ENCODE measurements at places on chromosomes 2 and 18. TPM values are rescaled to one million over a fixed set of nuclear protein-coding genes. Genes with fewer than 3 reads are reported as not detected.

DNA sequence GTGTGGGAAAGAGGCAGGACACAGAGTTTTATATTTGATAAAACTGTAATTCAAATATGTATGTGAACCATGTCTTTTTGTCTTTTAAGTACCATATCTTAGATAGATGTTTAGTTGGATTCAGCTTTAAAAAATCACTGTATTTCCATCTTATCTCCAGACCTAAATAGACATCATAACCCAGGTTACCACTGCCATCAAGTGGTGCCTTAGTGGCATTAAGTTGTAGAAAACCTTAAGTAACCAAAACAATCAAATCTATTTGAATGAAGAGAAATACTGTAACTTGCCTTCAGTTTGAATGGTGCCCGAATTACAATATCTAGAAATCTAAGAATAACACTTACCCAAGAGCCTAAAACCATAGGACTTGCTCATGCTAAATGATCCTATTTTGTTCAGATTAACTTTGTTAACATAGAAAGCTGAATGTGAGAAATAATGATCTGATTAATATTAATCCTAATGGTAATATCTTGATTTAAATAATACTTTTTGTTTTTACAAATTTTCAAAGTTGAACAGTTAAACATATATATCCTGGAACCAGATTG lies 92.5 kb upstream of the MAP2 start:
- DNase-seq, result peak; percentile 62

- no peak for DNase-seq
Observed at GRCh38 chr18:36623091-36623490, 205.7 kb downstream of the TPGS2 start.

The SPHKAP gene
- total RNA-seq, result not detected

GRCh38 chr18:59767732-59768131 lies 70.5 kb upstream of the CCBE1 start:
- DNase-seq, result no peak

DNA sequence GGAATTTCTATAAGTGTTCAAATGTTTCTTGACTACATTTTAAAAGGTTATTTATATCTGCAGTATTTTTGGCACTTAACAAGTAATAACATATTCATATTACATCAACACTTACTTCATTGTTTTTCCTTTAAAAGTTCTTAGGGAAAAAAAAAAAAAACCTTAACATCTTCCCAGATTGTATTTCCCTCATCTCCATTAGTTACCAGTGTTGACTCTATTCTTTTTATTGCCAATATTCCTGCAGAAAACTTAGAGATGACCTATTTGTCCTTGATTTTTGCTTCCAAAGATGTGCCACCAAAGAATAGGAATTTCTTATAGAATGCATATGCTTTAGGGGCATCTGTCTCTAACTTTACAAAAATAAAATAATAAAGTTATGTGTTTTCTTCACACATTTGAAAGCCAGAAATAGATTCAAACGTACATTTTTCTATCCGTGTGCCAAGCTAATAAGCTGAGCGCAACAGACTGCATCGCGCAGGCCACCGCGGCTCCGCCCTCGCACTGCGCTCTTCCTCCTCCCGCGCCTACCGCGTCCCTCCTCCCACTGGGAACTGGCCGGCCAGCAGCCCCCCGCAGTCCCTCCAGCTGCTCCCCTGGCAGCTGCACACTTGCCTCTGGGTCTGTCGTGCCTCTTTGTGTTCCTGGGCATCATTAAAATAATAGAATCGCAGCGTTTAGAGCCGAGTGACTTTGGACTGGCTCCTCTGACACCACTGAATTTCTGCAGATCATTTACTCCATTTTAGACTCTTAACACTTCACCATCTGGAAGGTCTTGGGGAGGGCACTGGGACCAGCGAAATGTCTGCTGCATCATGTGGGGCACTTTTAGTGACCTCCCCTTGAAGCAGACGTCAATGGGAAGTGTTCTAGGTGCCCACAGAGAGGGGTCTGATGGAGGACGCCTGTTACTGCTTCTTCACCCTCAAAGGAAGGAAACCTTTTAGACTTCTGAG lies 21.2 kb upstream of the NAB1 start:
- peak; percentile 46 for DNase-seq

DNA sequence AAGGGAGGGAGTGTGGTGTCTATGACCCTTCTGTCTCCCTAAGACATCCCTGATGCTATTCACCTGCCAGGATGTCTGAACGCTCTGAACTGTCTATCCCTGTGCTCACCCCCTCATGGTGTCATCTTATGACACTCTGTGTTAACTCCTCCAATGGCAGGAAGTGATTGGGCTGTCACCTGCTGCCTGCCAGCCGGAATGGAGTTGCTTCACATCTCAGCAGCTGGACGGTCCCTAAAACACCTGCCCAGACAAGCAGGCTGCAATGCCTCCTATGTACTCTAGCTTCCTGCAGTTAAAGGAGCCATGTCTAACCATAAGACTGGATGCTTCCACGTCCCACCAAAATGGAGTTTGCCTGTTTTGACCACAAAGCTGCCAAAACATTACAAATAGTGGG lies 99.9 kb downstream of the CPO start:
- no peak for DNase-seq

The VSNL1 gene
- total RNA-seq, result 54.5 TPM

The ELAC1 gene
- 8.1 TPM for total RNA-seq

DNA sequence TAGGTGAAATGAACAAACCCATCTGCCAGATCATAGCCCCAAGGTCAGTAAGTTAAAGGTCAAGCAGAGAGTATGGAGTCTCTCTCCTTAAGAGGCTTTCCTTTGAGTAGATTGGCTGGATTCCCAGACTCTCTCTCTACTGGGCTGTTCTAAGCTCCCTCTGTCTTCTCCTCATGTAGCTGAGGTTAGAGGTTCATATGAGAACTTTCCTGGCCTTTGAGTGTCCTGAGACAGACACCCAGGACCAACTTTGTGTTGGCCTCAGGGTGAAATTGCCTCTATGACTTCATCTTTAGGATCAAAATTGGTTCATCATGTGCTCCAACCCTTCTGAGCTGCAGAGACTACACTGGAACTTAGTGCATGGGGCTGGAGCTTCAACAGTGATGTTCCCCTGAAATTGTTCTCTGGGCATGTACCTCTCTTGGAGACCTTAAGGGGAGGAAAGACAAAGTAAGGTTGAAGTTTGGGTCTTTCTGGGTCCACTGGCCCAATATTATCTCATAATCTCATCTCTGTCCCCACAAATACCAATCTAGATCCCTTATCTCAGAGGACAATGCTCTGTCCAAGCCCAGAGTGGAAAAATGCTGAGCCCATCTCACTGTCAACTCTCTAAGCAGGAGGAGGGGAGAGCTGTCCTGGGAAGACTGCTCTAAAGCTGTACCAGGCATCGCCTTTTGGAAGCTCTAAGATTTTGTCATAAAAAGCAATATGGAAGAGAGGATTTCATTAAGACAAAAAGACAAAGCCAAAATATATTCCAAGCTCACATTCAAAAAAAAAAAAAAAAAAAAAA lies 177.3 kb upstream of the ARL4C start:
- DNase-seq, result no peak

DNA sequence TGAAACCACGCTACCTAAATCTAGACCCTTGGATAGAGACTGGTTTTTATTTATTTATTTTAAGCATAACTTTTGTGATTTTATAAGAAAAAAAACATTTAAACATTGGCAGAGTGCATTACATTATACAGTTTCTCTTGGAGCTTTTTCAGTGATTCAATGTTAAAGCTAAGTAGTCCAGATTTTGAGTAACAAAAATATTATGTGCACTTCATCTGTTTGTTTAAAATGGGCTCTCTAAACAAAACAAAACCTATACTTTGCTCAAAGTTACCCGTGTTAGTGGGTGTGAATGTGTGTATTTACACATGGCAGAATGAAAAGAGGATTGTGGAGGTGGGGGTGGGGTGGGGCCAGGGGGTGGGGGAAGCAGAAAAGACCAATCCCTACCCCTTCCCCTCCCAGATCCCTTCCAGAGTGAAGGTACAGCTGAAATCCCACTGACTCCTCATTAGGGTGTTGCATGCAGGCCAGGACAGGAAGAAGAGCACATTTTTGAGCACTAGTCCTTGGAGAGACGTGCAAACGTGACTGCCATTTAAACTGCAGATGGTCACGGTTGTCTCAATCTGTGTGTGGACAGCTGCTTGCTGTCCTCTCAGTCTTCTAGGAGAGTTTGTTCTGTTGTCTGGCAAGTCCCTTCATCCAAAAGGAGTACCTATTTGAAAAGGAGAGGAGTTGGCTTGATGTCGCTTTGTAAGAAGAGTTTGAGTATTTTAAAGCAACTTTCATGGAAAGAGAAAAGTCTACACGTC lies 303.0 kb downstream of the ICOS start:
- no peak for DNase-seq

GRCh38 chr2:202037086-202037485 lies 3.4 kb downstream of the FZD7 start:
- peak; percentile 60 for DNase-seq

GRCh38 chr18:80253871-80254492 lies 6.7 kb upstream of the PARD6G start:
- DNase-seq, result no peak

GRCh38 chr2:98175811-98176210 lies 88.8 kb downstream of the VWA3B start:
- peak; percentile 16 for DNase-seq

The CD207 gene
- total RNA-seq, result not detected

The MAT2A gene
- 180 TPM for total RNA-seq

DNA sequence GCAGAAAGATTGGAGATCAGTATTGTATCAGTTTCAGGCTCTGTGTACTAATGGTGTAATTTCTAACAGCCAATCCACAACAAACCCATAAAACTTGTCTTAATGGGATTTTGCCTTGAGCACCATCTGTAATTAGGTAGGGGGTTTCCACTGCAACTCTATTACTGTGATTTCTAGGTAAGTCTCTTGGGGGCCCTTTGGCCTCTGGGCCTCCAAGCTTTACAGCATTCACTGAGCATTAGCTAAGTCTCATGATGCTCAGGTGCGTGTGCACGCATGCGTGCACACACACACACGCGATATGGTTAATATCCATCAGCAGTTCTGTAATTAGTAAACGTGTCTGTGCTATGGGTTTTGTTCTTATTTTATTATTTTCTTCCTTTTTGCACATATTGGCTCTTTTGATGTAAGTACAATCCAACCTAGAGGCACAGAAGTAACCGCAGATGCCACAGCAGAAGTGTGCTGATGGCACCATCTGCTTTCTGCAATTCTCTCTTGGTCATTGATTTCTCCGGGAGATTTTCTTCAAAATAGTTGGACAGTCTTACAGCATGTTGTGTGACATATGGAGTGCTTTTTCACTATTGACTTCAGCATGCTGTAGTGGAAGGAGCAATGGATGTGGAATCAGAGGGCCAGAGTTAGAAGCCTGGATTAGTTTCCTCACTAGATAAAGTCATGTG lies 592.0 kb downstream of the LRRTM4 start:
- DNase-seq, result no peak

DNA sequence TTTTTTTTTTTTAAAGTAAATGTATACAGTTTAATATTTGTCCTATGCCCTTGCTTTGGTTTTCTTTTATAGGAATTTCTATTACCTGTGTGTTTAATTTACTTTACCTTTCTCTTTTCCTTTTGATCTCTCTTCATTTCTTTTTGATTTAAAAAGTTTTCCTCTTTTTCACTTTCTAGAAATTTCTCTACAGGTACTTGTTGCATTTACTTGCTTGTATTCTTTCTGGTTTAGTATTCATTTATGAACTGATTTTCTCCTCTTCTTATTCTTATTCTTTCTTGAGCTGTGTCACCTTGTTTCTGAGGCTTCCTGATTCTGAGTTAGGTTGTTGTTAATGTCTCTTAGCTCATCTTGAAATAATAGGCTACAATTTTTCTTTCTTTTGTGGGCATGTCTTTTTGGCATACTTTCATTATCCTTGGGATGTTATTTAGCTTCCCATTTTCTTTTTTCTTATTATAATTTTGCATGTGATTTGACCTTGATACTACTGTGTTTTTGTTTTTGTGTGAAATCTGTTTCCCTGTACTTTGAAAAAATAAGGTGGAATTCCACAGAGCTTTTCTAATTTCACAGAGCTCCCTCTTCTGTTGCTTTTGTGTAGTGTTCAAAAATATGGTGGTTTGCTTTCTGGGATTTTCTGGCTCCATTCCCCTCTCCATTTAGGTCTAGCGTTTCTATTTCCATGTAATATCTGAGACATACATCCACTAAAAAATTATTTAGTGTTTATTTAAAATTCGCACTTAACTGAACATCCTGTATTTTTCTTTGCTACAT lies 25.5 kb upstream of the ALMS1 start:
- DNase-seq, result peak; percentile 11

GRCh38 chr2:37323176-37323780 lies 1.4 kb downstream of the PRKD3 start:
- DNase-seq, result no peak

DNA sequence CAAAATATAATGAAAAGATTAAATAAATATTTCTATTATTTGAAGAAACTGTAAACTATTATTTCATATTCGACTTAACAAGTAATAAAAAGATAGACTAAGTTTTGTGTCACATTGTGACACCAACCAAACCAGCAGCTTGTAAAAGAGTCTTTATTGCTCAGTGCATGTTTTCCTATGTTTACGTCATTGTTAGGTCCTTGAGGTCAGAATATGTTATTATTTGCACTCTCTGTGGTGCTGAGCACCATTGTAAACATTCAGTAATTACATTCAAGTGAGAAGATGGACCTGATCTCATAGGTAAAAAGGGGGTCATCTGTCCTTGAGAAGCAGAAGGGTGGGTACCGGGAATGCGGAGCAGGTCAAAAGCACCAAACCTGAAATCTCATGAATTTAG lies 1999.1 kb upstream of the CELF4 start:
- DNase-seq, result no peak

- DNase-seq, result no peak
Observed at GRCh38 chr2:212712466-212712865, 173.9 kb upstream of the ERBB4 start.

DNA sequence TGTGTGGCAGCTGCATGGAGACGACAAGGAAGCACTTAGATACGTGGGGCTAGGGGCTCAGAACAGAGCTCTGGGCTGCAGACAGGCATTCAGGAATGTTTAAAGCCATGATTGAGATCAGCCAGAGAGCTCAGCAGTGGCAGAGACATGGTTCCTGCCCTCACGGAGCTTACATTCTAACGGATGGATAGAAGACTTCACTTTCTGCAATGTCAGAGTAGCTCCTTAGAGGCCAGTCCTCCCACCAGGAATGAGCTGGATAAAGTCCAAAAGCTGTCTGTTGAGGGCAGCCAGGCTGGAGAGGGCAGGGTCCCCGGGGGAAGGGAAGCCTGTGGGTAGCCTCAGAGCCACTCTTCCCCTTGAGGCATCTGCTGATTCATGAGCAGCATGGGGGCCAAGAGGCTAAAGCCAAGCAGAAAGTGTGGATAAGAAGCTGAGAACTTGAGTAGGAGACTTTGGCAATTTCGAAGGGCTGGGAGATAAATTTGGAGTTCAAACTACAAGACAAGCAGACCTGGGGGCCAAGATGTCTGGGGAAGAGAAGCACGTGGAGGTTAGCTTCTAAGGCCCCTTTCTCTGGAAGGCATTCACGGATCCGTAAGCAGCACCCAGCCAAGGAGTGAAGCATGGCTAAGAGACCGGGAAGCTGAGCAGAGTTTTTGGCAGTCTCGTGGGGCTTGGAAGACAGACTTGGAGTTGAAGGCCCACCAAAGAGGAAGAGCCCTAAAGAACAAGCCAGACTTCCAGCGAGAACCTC lies 9.7 kb upstream of the CIB4 start:
- no peak for DNase-seq

The CPO gene
- total RNA-seq, result not detected

Data from neural progenitor cell (in vitro differentiated cells).